ENCODE measurements at places on chromosomes 4 and X.

GRCh38 chr4:73573794-73574528, 46.3 kb downstream of the RASSF6 start:
- DNase-seq: peak; percentile 51

DNA sequence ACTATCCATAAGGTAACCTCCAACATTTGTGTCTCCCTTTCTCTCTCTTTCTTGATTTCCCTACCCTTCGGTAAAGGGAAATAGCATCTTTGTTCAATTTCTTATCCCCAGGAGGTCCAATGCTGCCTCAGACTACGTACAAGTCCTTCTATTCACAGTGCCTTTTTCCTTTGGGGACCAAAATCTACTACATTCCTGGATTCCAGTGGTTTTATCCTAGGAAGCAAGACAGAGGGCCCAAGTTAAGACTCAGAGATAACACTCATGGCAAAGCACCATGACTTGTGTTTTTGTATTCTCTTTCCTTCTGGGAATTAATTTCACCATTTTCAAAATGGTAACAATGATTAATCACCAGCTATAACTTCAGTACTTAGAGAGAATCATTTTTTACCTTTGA, 10.6 kb downstream of the G3BP2 start:
- no peak for DNase-seq

DNA sequence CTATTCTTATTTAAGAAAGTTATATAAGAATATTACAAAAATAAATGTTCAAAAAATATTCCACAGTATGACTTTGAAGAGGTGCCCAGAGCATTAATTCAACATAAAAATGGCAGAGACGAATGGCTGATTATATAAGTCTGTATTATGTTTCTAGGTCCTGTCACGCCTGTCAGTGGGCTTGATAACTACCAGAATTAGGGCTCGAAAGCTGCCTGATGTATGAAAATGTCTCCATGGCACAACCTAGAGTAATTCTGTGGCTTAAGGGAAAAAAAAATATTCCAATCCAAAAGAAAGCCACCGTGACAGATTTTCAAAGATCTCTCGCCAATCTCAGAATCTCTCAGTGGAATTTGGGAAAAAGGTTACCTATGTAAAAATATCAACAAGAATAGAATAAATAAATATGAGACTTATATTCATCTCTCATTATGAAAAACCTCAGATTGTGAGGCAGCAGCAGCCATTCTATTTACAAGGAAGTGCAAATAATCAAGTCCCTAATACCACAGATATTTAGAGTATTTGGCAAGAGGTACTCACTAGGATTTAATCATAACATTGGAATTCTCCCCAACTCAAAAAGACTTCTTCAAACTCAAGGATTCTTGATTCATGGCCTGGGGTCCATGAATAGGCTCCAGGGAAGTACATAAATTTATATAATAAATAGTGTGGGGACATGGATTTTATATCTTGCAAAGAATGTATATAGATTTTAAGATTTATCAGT, 489.1 kb upstream of the INTU start:
- DNase-seq: no peak

GRCh38 chrX:48726596-48726995, 30.1 kb downstream of the SUV39H1 start:
- no peak for DNase-seq

- no peak for DNase-seq
Observed at GRCh38 chr4:8258552-8259212, 10.9 kb upstream of the HTRA3 start.

GRCh38 chr4:38190717-38191178, 230.6 kb downstream of the PTTG2 start:
- no peak for DNase-seq

DNA sequence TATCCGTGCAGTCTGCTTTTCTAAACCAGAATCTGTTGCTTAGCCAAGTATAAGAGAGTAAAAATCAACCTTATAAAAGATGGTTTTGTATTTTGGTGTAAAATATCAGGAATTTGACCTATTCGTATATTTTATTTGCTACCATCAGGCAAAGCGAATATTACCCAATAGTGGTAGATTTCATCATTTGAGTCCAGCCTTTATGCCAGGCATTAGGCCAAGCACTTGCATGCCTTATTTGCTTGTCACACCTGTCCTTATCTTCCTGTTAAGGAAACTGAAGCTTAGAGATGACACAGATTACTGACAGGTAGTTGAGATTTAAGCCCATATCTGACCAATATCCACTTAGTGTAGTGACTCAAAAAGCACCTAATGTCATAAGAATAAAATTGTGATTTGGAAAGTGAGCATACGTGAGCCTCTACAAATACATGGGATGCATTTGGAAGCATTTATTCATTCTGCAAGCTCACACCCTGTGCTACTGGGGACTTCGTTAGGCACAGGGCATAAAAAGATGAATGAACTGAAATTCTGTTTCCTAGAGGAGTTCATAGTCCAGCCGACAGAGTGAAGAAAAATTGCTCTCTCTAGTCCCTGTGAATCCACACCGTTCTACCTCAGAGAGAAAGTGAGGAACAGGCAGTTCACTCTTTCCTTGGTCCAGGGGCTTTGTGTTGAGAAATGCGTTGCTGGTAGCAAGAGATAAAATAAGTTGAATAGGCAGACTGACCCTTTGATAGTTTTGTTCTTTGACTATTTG, 2.3 kb upstream of the RNF212 start:
- no peak for DNase-seq

DNA sequence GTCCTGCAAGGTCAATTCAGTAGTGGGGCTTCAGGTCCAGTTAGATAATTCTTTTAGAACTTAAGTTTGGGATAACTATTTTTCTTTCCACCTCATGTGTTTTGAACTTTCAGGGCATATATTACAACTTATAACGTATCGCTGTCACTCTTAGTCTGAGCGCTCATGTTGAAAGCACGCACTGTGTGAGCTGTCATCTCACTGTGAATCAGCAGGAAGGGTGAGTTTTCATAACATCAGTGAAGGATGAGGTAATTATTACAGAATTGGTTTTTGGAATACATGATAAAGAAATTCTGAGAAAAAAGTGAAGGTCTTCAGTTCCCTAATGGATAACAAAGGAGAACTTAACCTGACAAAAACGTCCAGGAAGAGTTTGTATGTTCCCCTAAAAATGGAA, 45.1 kb upstream of the SLC4A4 start:
- DNase-seq: no peak

GRCh38 chrX:154727418-154727817, 23.5 kb downstream of the GAB3 start:
- no peak for DNase-seq

DNA sequence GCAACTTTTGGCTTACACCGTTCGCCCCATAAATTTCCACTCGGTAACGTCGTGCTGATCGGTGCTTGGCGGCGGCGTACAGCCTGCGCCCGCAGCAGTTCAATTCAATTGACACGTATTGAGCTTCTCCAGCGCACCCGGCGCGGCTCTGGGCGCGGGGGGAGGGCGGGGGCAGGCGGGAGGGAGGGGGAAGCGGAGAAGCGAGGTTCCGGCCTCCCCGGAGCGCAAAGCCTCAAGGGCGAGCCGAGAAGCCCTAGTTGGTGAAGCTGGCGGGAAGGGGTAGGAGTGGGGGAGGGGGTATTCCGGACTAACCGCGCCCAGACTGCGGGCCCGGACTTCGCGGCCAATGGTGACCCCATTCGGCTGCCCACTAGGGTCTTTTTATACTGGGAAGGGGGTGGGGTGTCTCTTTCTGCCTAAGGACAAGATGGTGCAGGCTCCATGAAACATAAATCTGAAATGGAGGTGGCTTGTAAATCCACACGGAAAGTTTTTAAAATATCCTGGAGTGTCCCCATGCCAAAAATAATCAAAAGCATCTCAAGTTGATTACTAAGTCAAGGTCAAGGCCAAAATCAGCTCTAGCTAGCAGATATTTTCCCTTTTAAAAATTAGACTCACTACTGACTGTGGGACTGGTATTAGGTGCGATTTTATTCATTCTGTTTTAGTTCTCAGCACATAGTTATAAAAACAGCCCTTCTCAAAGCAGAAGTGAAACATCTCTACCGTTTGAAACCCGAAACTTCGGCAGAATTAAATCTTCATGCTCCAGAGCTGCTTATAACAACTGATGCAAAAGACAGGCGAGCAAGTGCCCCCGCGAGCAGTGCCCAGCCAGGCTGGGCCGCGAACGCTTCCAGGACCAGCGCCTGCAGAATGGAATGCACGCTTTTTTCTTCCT, 1.5 kb upstream of the BCOR start:
- no peak for DNase-seq

- peak; percentile 22 for DNase-seq
Observed at GRCh38 chr4:108170631-108171338, 2.1 kb upstream of the LEF1 start.

DNA sequence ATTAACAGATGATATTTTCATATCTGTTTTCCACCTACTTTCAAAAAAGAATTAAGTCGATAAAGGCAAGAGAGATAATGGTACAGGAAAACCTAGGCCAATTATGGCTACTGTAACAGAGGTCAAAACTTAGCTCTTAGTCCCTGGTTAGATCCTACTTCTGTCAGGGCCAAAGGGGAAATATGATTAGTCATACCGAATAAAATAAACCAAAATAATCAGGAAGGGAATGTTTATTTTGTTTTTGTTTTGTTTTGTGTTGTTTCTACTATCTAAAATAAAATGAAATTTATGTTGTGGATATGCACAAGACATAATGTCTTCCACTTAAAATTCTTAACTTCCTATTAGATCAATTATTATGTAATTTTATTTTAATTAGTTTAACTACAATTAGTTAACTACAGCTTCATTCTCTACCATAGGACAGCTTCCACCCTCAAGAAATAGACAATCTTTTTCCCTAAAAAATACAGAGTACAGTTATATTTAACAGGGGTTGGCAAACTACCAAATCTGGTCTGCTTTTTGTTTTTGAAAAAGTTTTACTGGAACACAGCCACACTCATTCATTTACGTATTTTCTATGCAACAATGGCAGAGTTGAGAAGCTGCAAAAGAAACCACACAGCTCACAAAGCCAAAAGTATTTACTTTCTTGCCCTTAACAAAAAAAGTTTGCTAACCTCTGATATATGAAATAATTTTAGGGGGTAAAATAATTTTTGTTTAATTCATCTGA, 25.4 kb downstream of the TMEM47 start:
- DNase-seq: no peak

- peak; percentile 40 for DNase-seq
Observed at GRCh38 chrX:150084496-150085229, 146.4 kb upstream of the EOLA2 start.

DNA sequence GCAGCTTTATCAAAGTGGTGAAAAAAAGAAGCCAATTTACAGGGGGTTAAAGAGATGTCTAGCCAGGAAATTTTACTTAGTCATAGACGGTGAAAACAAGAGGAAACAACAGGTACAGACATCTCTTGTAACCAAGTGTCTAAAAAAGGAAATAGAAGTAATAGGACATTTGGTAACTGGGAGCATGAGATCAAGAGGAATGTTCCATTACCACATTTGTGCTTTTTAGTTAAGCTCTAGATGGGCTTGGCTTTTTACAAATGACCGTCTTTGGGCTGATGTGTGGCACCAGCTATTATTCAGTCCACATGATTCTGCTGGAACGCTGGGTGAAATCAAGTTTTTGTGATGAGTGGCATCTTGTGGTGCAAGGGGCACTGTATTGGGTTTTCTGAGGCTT, 179.5 kb downstream of the SMIM20 start:
- no peak for DNase-seq

DNA sequence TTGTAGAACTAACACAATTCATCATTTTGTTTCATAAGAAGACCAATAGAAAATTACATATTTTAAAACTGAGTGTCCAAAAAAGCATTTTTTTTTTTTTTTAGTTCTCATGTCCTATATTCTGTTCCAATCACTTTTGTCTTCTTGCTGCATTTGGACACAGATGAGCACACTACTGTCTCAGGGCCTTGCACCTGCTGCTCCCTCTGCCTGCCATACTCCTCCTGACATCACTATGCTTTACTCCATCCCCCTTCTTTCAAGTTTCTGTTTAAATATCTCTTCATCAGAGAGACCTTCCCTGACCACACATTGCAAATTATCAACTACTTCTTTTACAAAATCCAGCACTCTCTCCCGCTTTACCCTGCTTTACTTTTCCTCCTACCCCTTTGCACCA, 230.7 kb upstream of the GK2 start:
- no peak for DNase-seq

- no peak for DNase-seq
Observed at GRCh38 chrX:4588056-4588455, 874.6 kb upstream of the PRKX start.

- DNase-seq: no peak
Observed at GRCh38 chr4:55838356-55838755, 15.1 kb upstream of the EXOC1 start.

- DNase-seq: no peak
Observed at GRCh38 chr4:177957596-177958360, 515.5 kb upstream of the AGA start.

GRCh38 chrX:108494406-108495090, 54.9 kb downstream of the COL4A5 start:
- no peak for DNase-seq

GRCh38 chrX:14489437-14489836, 39.9 kb upstream of the GLRA2 start:
- no peak for DNase-seq

- DNase-seq: no peak
Observed at GRCh38 chr4:173415885-173416653, 17.2 kb upstream of the SCRG1 start.

DNA sequence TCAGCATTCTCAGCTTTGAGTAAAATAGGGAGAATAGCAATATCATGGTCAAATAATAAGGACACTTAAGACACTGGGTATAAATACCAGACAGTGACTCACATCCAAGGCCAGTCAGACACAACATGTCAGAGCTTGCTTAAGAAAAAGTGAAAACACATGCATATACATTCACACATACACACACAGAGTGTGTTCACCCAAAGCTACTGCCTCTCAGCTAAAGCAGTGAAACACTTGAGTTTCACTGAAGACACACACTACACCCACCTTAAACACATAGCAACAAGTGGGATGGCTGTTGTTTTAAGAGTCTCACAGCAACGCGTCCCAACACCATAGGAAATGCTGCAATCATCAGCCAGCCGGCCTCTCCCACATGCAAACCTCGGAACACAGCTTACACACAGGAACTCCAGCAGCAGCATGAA, 14.4 kb downstream of the SHROOM4 start:
- peak; percentile 5 for DNase-seq

DNA sequence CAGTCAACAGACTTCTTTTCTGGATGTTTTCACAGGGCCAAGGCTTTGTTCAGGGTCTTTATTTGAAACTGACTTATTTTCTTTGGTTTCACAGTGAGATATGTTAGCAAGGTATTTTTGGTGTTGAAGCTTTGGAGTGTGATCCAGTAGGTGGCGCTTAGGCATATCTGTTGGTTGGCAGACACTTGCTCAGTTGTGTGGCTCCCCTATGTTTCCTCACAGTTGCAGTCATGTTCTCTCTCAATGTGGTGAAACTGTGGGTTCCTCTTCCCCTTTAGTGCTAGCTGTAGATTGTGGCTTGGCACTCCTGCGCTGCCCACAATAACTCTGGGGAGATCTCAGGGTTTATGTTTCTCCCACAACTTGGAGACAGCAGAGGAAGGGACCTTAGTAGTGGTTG, 460.8 kb downstream of the SLITRK2 start:
- no peak for DNase-seq

GRCh38 chr4:108287834-108288413, 119.2 kb upstream of the LEF1 start:
- DNase-seq: no peak

All from hindlimb muscle (tissue), 1 donor.